ENCODE measurements at places on chromosomes 3 and 15.

DNA sequence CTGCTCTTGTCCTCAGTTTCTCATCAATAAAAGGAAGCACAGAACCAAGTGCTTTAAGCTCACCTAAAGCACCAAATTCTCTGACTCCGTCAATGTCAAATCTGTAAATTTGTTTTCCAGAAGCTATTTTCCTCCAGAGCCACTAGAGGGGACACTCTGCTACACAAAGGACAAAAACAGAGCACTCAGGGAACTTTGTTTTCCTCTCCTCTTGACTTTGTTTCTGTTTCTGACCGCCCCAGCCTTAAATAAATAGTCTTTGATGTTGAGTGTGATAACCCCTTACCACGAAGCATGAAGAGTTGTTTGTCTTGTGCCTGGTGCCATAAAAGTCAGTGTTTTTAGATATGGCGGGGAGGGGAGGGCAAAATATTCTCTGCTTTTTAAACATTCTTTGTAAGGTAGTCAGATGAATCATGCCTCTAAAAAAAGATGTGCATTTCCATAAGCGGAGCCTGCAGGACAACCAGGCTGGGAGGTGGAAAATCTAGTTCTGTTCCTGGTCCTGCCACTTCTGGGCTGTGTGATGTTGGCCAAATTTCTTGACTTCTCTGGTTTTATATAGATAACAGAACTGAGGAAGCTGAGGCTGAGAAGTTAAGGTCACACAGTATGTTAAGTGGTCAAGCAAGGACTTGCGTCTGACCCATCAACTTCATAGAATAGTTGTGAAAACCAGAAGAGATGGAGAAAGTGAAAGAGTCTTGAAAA, 7.3 kb upstream of the ZBTB38 start:
- peak; percentile 86 for DNase-seq

- DNase-seq, result no peak
Observed at GRCh38 chr3:79515072-79515471, 252.7 kb downstream of the ROBO1 start.

DNA sequence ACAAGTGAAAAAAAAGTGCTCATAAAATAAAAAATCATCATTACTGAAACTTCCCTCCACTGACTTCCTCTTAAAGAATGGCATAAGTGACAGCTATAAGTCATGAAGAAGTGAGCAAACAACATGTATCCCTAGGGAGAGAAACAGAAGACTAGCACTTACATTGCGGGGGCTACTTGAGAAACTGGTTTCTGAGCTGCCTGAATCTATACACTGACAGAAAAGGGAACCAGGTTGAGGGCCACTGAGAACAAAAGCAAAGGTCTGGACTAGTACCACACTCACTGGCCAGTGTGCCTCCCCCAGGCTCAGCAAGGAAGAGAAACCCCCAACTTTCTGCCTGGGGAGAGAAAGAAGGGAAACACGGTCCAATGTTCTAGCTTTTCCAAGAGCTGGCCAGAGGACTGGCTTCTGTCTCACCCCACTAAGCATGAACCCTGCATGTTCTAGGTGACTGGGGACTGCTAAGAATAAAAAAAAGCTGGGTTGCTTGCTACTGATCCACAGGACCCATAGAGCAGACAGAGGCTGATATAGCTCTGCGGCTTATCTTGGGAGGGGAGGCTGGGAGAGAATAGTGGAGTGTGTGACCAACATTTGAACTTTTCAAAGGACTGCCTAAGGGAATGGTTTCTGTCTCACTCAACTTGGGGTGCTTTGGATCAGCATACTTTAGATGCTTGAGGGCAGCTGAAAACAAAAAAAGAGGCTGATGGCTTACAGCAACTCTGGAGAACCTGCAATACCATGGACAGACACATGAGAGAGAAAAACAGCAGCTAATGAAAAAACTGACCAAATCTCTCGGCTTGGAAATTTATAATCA, 8.1 kb downstream of the RAD18 start:
- DNase-seq, result peak; percentile 68

- DNase-seq, result no peak
Observed at GRCh38 chr3:114973536-114973935, 173.6 kb downstream of the ZBTB20 start.

DNA sequence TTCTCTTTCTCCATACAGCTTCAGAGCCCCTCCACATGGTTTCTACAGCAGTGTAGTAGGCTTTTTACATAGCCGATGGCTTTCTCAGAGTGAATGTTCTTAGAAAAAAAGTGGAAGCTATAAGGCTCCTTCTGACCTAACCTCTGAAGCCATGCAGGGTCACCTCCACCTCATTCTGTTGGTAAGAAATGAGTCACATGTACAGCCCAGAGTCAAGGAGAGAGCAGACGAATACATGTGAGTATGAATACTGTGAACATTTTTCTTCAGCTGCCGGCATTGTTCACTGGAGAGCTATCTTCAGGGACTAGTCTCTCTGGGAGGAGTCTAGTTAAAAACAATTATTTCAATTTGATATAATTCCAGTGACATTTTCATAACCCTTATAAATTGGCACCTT, 68.2 kb upstream of the THRB start:
- peak; percentile 16 for DNase-seq

DNA sequence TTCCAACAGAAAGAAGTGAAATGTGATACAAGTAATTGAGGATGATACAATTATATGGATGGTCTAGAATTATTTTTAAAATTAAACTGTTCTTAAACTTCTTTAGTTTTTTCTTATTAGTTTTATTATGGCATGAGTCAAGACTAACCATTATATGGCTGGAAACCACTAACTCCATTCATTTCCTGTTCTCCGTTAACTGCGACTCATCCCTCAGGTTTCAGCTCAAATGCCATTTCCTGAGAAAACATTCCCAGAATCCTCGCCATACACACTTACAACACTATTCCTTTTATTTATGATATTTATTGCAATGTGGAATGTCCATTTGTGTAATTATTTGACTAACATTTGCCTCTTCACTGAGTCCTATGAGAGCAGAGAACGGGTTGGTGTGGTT, 394.1 kb downstream of the SOX2 start:
- no peak for DNase-seq

GRCh38 chr3:11587766-11588165, 55.9 kb downstream of the VGLL4 start:
- DNase-seq, result no peak

DNA sequence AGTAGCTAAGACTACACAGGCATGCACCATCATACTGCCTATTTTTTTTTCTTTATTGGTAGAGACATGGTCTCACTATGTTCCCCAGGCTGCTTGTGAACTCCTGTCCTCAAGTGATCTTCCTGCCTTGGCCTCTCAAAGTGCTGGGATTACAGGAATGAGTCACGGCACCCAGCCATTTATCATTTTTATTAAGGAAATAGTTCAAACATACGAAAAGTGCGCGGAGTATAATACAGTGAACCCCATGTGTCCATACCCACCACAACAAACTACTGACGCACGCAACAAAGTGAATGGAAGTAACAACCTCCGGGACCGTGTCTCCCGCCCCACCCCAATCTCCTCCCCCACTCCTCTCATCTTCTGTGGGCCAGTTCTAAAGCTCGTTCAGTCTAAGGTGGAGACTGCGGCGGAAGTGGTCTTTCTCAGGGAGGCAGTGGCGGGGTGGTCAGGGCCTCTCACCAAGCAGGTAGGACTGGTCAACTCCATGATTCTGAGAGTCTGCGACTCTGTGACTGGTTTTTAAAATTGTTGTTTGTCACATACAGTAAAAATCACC, 42.1 kb downstream of the DNAJB8 start:
- no peak for DNase-seq

- no peak for DNase-seq
Observed at GRCh38 chr3:374459-374858, 177.9 kb downstream of the CHL1 start.

DNA sequence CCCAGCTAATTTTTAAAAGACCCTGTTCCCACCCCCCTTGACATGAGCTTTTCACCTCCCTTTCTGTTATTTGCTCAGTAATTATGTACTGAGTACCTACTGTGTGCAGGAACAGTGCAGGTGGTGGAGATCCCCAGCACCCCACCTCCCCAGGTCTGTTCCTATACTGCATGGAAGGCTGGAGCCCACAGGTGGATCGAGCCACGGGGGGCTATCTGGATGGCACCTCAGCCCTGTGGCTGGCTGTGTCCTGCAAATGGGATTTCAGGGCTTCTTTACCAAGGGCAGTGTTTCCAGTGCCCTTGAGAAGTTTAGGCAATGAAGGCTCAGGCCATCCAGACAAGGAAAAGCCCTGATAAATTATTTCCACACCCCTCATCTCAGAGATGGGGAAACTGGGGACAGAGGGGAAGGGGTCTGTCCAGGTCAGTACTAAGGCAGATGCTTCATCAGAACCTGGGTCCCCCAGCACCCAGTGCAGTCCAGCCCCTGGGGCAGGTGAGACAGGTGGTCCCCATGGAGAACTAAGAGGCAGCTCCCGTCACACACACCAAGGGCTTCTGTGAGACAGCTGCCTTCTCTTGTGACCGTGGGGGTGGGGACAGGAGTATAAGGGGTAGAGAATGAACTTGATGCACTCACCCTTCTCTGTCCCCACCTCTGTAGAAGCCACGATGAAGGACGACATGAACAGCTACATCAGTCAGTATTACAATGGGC, 109.6 kb downstream of the ETFA start:
- DNase-seq, result no peak

DNA sequence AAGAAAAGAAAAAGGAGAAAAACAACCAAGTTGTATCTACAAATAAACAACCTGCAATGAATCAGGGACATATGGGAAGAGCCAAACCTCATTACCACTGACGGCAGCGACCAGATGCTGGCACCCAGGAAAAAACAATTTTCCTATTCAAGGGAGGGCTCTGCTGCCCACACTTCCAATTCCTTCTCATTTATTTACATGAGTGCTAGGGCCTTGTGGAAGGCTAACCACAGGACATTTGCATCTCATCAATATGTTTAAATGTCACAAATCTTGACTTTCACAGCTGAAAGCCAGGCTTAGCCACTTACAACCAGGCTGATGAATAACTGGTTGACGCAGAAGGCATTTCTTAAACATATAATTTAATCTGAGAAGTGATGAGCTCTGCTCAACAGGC, 36.0 kb downstream of the RFTN1 start:
- DNase-seq, result no peak

- no peak for DNase-seq
Observed at GRCh38 chr15:35888815-35889214, 342.9 kb upstream of the DPH6 start.

DNA sequence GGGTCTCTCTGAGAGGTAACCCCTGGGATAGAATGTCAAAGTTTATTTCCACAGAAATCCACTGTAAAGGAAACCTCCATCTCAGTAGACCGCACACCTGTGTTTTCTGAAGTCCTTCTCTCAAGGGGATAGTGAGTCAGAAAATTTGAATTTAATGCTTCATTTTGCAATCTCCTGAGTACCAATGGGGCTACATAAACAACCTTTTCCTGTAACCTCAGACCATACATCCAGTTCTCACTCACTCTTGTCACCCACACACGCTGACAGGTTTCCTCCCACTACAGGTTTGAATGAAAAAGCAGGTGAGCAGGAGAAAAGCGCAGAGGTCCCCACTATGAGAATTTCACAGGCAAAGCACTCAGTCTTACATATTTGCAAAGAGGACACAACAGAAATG, 165.3 kb upstream of the MCTP2 start:
- no peak for DNase-seq

DNA sequence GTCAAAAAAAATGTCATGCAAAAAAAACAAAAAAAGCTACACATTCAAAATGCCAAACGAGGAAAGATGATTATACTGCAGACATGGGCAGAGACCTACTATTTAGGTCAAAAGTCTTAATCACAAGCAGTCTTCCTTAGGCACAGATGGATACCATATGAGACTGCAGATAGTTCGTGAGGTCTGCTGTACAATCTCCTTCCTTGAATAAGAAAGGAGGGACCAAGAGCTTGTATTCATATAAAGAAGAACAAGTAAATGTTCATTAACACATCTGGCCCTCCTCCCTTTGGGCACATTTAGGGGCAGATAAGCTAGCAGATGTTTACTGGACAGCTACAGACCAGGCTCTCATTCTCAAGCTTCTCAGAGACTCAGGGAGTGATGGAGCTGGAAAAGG, 45.3 kb downstream of the ANXA2 start:
- no peak for DNase-seq

- no peak for DNase-seq
Observed at GRCh38 chr3:185283374-185283935, 29.6 kb upstream of the EHHADH start.

Measured in GM12865 (cell line).